ENCODE measurements at places on chromosomes 16 and 17.
A peak's percentile ranks its signal among the peaks of the same experiment; 100 is the strongest.

GRCh38 chr17:77363821-77364361 lies 223.1 kb downstream of the SEC14L1 start:
- no peak for DNase-seq

- no peak for DNase-seq
Observed at GRCh38 chr17:71987634-71988033, 133.2 kb upstream of the SOX9 start.

DNA sequence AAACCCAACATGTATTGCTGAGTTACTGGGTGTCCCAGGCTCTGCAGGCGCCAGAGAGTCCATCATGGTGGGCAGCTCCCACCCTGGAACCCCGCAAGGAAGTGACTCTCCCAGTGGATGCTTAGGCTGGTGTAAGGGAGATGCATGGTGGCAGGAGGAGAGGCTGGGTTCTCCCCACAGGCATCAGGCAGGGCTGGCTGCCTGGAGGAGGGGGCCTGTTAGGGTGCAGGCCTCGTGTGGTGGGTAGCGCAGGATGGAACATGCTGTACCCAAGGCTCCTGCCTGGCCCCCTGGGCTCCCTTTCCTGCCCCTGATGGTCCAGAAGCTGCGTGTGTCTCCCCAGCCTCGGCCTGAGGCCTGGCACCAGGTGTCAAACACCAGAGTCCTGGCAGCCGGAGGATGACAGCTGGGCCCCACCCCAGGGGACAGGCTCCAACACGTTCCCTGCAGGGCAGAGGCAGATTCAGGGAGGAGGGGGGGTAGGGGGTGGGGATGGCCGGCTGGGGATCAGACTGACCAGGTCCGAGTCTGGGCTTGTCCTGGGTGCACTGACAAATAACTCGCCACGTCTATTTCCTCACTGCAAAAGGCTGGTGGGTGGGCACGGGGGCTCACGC lies 40.2 kb upstream of the CIBAR2 start:
- no peak for DNase-seq

GRCh38 chr17:50139950-50140885 lies 10.3 kb upstream of the SAMD14 start:
- peak; percentile 94 for DNase-seq

- no peak for DNase-seq
Observed at GRCh38 chr16:79018650-79019429, 581.7 kb downstream of the MAF start.

GRCh38 chr17:64209983-64210382 lies 53.1 kb downstream of the TEX2 start:
- no peak for DNase-seq
